Hematopoietic multipotent progenitor cell treated with erythropoietin and hydrocortisone succinate and interleukin-3 and kit ligand, for 4 days (in vitro differentiated cells): ENCODE measurements at places on chromosomes 12 and 14.

- DNase-seq: peak; percentile 57
Observed at GRCh38 chr14:63478010-63478409, 65.2 kb downstream of the PPP2R5E start.

GRCh38 chr14:52399104-52399503 lies 85.0 kb downstream of the PTGER2 start:
- DNase-seq: no peak

DNA sequence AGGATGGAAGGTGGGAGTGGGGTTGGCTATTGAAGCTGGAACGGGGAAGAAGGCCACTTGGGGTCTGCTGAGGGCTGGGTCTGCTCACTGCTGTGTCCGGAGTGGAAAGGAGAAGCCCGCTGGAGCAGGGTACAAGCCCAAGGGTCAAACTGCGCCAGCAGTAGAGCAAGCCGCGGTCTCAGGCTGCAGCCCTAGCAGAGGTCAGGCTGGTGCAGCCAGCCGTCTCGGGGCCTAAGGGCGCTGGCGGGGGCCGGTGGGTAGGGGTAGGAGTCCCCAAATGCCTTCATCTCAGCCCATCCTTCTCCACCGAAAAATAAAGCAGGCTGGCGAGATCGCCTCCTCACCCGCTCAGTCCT lies 718 bp upstream of the JDP2 start:
- no peak for DNase-seq

DNA sequence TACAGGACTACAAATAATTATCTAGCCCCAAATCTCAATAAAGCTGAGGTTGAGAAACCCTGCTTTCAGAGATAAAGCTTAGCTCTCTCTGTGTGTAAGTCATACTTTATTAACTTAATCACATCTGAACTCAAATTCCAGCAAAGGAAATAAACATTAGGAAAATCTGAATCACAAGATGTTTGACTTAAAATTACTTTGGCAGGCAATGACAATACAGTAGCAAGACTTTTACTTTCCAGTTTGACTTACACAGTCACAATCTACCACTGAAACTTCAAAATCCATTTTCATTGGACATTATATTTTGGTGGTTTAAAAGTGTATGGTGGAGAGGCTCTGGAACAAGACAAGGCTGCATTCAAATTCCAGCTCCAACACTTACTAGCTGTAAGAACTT lies 11.4 kb downstream of the TMEM116 start:
- DNase-seq: no peak

- no peak for DNase-seq
Observed at GRCh38 chr14:99521176-99522024, 40.2 kb downstream of the CCNK start.

DNA sequence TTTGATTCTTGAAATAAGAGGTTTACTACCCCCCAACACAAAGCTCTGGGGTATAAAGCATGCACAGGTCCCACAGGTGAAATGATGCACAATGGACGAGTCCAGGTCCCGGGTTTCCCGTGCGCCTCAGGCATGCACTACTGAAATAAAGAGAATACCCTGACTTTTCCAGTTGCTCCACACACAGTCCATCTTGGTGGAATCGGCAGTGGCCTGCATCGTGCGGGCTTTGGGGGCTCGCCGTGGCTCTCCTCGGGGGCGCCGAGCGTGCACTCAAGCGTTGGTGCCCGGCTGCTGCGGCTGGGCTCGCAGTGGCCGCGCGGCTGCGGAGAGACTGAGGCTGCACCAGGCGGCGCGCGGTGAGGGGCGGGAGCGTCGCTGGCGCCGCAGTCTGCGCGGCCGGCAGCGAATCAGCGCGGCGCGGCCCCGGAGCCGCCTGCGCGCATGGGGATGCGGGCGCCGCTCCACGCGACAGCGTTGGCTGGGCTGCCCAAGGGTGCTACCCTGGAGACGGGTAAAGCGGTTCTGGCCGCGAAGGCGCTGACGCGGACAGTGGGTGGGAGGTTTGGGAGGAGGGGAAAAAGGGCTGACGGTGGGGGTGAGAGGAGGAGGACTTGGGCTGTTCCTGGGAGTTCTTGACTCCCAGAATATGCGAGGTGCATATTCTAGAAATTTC lies 53.8 kb upstream of the CCDC175 start:
- peak; percentile 41 for DNase-seq

DNA sequence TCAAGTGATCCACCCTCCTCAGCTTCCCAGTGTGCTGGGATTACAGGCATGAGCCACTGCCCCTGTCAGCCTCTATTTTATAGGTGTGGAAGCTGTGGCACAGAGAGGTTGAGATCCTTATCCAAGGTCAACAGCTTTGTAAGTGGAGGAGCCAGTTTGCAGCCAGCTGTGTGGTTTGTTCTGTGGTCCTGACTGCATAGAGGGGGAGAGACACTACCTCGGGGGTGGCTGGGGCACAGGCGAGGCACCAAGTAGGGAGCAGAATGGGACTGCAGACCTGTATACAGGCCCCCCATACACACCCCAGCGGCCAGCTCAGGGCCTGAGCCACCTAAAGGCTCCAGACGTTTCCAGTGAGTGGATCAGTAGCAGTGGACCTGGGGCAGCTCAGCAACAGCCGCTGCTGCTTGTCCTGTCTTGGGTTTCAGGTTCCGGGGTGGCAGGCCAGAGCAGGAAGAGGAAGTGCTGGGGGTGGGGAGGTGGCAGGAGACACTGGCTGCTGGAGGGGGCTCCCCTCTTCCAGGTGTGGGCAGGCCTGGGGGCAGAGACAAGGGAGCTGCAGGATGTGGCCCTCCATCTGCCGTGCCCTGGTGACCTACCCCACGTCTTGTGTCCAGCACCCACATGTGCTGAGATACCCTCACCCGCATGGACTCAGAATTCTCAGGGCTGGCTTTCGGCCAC lies 11.0 kb downstream of the ORAI1 start:
- DNase-seq: peak; percentile 75

DNA sequence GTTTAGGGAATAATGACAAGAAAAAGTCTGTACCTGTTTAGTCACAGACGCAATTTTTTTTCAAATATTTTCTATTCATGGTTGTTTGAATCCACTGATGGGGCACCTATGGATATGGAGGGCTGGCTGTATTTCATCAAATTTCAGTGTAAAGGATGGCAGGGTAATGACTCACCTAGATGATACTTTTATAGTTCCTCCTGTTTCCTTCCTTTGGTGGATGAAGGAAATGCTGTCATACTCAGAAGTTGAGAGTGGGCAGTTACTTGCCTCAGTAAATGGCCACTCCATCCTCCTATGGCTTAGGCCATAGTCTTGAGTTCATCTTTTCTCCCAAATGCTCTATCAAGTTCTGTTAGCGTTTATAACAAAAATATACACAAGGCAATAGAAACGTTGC lies 18.9 kb upstream of the C12orf71 start:
- DNase-seq: no peak

DNA sequence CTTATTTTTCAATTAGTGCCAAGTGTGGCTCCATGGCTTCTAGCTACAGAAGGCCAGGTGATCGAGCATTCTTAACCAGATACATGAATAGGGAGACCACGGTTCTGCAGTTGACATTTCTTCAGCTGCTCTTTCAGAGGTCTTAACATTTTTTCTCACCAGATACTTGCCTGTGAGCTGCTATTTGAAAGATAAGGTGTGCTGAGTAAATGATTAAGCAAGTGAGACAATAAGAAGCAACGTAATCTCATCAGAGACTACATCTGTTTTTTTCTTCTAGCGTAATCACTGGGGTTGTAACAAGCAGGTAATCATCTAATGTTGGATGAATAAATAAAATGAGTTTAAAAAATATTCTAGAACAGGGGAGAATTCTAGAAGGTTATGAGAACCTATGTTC lies 912.9 kb downstream of the DIO2 start:
- no peak for DNase-seq

DNA sequence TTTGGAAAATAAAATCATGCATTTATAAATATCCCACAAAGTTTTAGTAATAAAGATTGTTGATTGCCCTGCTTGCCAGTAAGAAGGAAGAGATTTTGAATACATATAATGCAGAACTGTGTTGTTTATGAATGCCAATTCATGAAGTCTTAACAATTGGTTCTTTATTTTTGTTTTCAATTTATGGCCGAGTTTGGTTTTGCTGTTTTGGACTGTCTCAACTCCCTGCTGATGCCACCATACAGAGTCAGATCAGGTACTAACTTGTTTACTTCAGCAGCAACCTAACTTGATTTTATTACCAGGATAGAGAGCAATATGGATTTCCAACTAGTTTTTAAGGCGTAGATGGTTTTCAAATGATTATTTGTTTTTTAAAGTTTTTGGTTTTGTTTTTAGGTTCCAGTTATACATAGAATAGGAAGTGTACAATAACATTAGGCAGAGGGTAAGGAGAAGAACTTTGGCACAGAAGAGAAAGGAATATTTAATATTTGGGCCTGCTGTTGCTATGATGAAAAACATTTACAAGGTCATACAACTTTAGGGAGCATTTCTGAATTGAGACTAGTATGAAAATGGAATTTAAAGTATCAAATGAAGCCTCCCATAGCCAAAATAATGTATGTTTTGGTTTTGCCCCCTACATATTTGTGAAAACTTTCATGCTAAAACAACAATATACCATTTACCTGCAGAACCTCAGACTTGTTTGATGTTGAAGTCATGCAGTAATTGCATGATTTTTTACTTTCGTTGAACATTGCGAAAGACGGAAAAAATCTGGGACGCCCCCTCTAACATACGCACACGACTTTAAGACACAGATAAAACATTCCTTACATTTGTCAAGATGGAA lies 904 bp upstream of the FAM177A1 start:
- DNase-seq: no peak

GRCh38 chr14:74242021-74242779 lies 3.0 kb downstream of the VSX2 start:
- no peak for DNase-seq

DNA sequence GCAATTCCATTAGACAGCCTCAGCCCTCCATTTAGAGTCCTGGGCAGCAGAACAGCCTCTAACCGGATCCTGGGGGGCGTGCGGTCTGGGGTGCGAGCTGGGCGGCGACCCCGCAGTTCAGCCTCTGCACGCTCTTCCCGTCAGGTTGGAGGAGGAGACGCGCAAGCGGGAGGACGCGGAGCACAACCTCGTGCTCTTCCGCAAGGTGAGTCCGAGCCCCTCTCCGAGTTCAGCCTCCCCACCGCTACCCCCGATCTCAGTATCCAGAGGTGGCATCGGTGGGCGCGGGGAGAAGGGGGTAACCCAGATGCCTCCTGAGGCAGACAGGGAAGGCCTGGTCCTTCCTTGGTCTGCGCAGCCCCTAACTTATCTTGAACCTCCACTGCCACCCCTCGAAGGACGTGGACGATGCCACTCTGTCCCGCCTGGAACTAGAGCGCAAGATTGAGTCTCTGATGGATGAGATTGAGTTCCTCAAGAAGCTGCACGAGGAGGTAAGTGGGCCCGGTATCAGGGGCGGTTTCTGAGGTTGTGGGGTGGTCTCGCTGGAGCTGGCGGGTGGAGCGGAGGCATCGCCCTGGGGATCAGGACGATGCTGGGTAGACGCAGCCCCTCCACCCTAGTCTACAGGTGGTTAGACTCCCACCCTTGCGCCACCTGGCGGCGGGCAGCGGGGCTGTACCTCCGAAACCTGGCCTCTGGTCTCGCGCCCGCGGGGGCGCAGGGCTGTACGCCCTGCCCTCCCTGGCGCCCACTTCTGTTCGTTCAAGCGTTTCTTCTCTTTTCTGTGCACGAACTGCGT lies 1.3 kb downstream of the PRPH start:
- DNase-seq: peak; percentile 70

- DNase-seq: peak; percentile 81
Observed at GRCh38 chr14:23572836-23573235, 5.2 kb upstream of the AP1G2 start.

- peak; percentile 96 for DNase-seq
Observed at GRCh38 chr12:53054112-53054878, 4.4 kb downstream of the TNS2 start.

GRCh38 chr12:102298022-102298421 lies 100.4 kb upstream of the PMCH start:
- no peak for DNase-seq
